ENCODE measurements at places on chromosomes 1 and 21.
A peak's percentile ranks its signal among the peaks of the same experiment; 100 is the strongest.

- DNase-seq, result no peak
Observed at GRCh38 chr21:14629461-14629860, 83.3 kb upstream of the SAMSN1 start.

GRCh38 chr1:243495442-243496186, 239.8 kb downstream of the SDCCAG8 start:
- DNase-seq, result no peak

GRCh38 chr1:30615076-30615795, 108.1 kb downstream of the MATN1 start:
- DNase-seq, result no peak

- no peak for DNase-seq
Observed at GRCh38 chr1:215004121-215004827, 78.3 kb upstream of the KCNK2 start.

- DNase-seq, result no peak
Observed at GRCh38 chr1:245129319-245130240, 25.2 kb upstream of the KIF26B start.

GRCh38 chr1:93710499-93711453, 29.1 kb upstream of the BCAR3 start:
- no peak for DNase-seq

- no peak for DNase-seq
Observed at GRCh38 chr1:26701266-26701994, 5.6 kb downstream of the ARID1A start.

DNA sequence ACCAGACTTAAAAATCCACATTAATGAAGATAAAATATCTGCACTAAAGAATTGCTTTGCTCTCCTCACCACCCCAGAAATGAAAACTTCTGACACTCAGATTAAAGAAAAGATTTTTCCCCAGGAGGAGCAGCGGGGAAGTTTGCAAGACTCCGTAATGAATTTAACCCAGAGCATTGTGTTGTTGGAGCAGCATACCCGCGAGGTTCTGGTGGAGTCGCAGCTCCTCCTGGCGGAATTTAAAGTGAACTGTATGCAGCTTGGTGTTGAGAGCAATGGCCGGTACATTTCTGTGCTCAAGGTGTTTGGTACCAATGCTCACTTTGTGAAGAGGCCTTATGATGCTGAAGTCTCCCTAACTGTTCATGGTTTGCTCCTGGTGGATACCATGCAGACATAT, 46.4 kb downstream of the VPS13D start:
- peak; percentile 11 for DNase-seq

- no peak for DNase-seq
Observed at GRCh38 chr1:87888446-87888845, 559.8 kb downstream of the LMO4 start.

- no peak for DNase-seq
Observed at GRCh38 chr1:31043631-31044030, 21.9 kb downstream of the PUM1 start.

GRCh38 chr1:200437556-200438203, 27.8 kb upstream of the ZNF281 start:
- DNase-seq, result no peak

DNA sequence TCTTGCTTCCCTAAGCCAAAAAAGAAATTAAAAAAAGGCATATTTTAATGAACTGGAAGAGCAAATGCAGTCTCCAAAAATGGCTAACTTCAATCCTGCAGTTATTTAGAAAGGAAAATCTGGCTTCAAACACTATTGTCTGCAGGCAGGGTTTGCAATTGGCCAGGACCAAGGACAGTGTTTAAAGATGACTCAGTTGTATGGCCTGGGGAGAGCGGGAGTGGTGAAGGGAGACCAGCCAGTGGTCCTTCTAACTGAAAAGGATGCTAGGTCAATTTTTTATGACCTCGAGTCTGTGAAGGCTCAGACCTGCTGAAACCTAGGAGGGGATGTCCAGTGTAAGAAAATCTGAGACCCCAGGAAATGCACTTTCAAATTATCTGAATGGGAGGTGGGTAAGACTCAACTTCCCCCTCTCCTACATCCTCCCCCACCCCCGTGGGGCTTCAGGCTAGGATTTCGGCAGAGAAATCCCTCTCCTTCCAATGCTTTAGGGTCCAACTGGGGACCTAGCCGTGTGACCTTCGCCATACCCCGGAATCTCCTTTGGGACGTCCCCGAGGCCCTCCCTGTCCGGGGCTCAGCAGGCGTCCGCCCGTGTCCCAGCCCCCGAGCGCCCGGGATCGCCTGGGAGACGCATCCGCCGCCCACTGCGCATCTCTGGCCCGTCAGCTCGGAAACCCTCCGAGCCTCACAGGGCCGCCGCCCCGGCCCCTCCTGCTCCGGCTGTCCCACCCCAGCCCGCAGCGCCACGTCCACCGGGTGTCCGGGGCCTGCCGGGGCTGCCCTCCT, 602 bp upstream of the RIMKLA start:
- no peak for DNase-seq

GRCh38 chr1:3192361-3192760, 123.4 kb downstream of the PRDM16 start:
- no peak for DNase-seq

GRCh38 chr1:227934476-227935313, 13.0 kb downstream of the WNT9A start:
- no peak for DNase-seq

- no peak for DNase-seq
Observed at GRCh38 chr1:214120191-214120590, 132.4 kb downstream of the PROX1 start.

DNA sequence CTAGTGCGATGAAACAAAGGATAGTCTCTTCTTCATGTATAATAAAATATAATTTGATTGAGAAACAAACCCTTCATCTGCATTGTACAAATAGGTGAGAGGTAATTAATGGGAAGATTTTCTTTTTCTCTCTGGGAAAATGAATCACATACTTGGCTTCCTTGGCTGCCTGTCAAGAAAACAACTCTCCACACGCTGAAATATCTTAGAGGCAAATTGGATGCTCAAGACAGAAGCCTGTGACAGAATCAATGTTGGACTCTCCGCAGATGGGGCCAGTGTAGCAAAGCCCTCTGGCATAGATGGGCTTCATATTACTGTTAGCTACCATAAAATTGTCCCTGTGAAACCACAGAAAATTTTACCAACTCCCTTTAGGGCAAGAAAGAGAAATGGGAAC, 186.6 kb downstream of the GRIK1 start:
- DNase-seq, result no peak

- DNase-seq, result no peak
Observed at GRCh38 chr1:228034954-228035837, 28.4 kb downstream of the WNT3A start.

DNA sequence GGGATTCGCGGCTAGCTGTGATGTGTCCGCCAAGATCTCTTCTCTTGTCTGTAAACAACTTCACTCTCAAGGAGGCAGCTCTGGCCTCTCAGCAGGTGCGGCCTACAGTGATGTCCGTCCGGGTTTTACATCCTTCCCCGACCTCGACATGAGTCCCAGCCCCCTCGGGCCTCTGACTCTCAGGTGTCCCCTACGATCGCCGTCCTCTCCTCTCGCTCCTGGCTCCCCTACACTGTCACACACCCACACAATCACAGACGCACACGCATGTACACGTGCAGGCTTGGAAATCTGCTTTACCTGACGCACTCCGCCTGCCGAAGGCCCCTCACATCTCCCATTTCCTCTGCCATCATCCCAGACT, 797 bp upstream of the RSPH1 start:
- no peak for DNase-seq

GRCh38 chr1:218498056-218498938, 153.2 kb downstream of the TGFB2 start:
- no peak for DNase-seq

DNA sequence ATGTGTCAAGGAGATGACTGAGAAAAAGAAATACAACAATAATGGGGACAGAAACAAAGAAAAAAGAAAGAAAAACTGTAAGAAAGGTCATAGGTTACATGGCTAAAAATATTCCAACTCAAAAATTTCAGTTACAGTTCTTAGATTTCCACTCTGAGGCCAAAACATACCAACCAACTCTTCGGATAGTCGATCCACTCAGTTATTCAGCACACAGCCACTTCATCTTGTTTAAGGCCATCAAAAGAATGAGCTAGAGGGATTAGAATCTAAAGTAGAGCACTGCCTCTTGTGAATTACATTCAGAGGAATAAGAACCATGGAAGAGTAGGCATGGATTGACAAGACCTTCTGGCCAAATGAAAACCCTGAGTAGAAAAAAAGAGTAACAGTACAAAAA, 277.0 kb downstream of the MRPL39 start:
- DNase-seq, result no peak

DNA sequence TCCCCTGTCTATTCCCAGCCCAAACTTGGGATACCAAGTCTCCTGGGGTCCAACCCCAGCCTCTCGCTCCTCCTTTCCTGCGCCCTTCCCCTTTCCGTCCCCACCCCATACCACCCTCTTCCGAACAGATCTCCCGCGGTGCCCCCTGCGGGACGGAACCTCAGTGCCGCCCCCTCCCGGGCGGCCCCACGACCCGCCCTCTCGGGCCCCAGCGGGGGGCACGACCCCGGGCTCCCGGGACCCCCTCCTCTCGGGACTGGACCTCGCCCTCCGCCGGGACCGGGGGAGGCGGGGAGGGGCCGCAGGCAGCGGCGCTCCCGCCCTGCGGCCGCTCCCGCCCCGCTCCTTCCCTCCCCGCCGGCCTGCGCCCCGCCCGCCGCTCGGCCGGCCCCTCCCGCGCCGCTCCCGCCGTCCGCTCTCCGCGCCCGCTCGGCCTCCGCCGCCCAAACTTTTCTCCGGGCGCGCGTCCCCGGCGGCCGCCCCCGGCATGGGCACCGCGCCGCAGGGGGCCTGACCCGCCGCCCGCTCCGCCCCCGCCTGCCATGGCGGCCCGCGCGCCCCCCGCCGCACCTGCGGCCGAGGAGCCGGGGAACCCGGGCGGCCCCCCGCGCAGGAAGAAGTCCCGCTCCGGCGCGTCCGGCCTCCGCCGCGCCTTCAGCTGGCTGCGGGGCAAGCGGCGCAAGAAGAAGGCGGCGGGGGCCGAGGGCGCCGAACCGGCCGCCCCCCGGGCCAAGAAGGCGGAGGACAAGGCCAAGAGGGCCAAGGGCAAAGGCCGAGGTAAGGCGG, 39.0 kb upstream of the SYNC start:
- DNase-seq, result no peak

GRCh38 chr1:154344977-154345837, 19.9 kb downstream of the ATP8B2 start:
- DNase-seq, result no peak

GRCh38 chr1:87435484-87435883, 106.8 kb downstream of the LMO4 start:
- DNase-seq, result no peak

GRCh38 chr1:90501281-90501680, 215.8 kb downstream of the BARHL2 start:
- no peak for DNase-seq

GRCh38 chr1:62964141-62964540, 180.2 kb downstream of the ATG4C start:
- no peak for DNase-seq
